ENCODE measurements at places on chromosomes 6 and 20. TPM values are rescaled to one million over a fixed set of nuclear protein-coding genes. Genes with fewer than 3 reads are reported as not detected.

The TMC2 gene
- not detected for total RNA-seq

The SNAP25 gene
- total RNA-seq, result not detected

The SRF gene
- total RNA-seq, result 17.0 TPM

The SAMD3 gene
- total RNA-seq, result 88.1 TPM

The ARMC12 gene
- 0.10 TPM for total RNA-seq

The FAM110A gene
- total RNA-seq, result 10.6 TPM

The OR2B6 gene
- total RNA-seq, result not detected

The PSMF1 gene
- total RNA-seq, result 69.6 TPM

The MUC21 gene
- not detected for total RNA-seq

Data from mononuclear cell (primary cell).